NCI-H226 (cell line): ENCODE measurements at places on chromosomes 12 and 14.

DNA sequence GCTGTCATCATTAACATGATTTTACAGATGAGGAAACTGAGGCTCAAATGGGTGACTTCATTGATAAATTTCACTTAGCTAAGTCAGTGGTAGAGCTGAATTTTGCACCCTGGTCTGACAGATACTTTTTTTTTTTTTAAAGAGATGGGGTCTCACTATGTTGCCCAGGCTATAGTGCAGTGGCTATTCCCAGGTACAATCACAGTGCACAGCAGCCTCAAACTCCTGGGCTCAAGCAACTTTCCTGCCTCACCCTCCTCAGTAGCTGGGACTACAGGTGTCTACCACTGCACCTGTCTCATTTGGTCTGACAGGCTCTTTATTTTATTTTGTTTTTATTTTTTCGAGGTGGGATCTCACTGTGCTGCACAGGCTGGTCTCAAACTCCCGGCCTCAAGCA lies 24.2 kb upstream of the CORO1C start:
- DNase-seq = no peak

DNA sequence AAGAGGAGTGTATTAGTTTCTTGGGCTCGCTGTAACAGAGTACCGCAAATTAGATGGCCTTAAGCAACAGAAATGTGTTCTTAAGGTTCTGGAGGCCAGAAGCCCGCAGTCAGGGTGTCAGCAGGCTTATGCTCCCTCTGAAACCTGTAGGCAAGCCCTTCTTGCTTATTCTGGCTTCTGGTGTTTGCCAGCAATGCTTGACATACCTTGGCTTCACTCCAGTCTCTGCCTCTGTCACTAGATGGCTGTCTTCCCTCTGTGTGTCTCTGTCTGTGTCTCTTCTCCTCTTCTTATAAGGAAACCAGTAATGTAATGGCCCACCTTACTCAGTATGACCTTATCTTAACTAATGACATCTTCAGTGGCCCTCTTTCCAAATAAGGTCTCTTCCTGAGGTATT lies 85.1 kb downstream of the DERA start:
- no peak for DNase-seq

DNA sequence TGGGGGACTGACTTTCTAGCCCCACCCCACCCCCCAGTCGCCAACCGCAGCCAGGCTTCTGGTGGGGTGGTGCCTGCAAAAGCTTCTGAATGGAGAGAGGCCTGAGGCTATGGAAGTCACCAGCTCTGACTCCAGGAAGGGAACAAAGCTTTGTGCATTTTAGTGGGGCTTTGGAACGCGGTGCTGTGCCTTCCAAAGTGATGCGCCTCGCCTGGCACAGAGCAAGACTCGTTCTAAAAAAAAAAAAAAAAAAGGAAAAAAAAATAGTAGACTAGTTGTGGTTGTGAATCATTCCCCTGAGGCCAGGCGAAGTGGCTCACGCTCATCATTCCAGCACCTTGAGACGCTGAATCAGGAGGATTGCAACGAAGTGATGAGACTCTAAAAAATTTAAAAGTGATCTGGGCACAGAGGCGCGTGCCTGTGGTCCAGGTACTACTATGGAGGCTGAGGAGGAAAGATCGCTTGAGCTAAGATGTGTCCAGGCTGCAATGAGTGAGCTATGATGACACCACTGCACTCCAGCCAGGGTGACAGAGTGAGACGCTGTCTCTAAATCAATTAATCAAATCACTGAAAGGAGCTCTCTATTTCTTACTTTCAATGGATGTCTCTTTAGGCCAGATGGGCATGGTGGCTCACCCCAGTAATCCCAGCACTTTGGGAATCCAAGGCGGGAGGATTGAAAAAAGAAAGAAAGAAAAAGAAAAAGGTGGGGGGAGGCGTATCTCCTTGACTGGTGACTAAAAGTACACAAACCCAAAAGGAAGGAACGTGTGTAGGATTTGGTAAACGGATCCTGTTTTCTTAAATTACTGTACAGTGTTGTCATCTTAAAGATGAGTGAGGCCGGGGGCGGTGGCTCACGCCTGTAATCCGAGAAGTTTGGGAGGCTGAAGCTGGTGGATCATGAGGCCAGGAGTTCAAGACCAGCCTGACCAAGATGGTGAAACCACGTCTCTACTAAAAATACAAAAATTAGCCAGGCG lies 259.6 kb upstream of the ALG10B start:
- DNase-seq = peak; percentile 37

GRCh38 chr12:104749545-104749944 lies 208.5 kb downstream of the SLC41A2 start:
- DNase-seq = no peak

GRCh38 chr14:63857466-63858030 lies 4.7 kb downstream of the SYNE2 start:
- DNase-seq = peak; percentile 22

DNA sequence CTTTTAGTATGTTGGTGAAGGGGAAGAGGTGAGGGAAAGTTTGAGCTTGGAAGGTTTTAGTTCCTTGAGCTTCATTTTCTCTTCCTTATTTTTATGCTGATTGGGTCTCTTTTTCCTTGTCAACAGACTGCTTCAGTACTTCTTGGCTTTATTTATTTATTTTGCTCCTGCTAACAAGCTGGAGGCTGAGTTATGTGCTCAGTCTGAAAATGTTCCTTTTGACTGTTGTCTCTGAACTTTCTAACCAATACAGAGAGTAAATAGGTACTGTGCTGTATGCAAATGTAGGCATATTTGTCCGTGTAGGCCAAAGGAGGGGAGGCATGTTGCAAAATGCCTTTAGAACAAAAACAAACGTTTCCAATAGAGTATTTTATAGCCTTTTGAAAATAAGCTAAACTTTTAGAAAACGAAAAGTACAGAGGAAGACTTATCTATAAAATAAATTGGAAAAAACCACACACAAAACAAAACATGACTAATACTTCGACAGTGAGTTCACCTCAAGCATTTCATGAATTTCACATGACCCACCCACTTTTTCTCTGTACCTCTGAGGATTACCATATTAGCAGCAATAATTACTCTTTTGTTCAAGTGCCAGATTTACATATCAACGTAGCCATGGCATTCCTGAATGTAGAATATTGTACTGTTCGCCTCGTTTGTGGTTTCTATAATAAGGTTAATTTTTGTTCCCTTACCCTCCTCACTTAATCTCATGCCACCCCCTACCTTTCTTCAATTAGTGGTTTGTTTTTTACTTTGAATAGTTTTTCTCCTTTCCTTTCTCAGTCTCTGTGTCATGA lies 4.7 kb upstream of the CREBL2 start:
- peak; percentile 55 for DNase-seq

DNA sequence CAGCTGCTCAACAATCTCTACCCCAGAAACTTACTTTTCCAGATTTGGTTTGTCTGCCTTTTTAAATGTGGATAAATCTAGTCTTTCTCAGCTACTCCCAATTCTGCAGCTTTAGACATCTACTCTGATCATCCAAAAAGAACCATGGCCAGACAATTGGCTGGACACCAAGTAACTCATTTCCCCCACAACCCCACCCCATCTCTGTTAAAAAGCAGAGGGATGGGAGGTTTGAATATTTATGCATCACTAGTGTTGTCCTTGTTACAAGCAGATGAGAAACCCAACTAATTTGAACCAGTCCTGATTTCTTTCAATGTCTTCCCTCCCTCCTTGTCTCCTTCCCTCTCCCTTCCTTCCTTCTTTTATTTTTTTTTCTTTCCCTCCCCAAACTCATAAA lies 391.9 kb downstream of the GALC start:
- DNase-seq = no peak

DNA sequence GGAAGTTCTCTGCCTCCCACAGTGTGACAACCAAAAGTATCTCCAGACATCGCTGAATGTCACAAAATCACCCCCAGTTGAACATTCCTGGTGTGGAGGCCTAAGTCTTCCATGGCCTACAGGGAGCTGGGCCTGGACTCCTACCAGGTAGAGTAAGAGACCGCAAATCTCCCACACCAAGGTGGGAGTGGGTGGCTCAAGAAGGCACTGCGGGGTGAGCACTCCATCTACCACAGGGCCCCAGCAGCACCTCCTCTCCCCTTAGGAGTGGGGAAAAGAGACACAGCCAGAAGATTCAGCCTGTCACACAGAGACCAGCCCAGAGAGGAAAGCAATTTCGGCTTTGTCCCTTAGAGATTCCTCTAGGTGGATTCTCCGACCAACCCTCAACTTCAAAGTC lies 25.5 kb downstream of the LRTM2 start:
- no peak for DNase-seq

DNA sequence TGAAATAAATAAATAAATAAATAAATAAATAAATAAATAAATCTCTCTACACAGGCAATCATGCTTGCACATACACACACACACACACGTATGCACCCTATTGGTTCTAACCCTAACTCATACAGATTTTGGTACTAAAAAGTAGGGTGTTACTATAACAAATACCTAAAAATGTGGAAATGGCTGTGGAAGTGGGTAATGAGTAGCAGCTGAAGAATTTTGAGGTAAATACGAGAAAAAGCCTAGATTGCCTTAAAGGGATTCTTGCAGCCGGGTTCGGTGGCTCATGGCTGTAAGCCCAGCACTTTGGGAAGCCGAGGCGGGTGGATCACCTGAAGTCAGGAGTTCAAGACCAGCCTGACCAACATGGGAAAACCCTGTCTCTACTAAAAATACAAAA lies 15.7 kb upstream of the SLC2A3 start:
- DNase-seq = no peak

- DNase-seq = no peak
Measured at GRCh38 chr12:61860451-61860850, 399.8 kb upstream of the USP15 start.

- DNase-seq = no peak
Measured at GRCh38 chr12:21631367-21631766, 26.3 kb downstream of the LDHB start.

DNA sequence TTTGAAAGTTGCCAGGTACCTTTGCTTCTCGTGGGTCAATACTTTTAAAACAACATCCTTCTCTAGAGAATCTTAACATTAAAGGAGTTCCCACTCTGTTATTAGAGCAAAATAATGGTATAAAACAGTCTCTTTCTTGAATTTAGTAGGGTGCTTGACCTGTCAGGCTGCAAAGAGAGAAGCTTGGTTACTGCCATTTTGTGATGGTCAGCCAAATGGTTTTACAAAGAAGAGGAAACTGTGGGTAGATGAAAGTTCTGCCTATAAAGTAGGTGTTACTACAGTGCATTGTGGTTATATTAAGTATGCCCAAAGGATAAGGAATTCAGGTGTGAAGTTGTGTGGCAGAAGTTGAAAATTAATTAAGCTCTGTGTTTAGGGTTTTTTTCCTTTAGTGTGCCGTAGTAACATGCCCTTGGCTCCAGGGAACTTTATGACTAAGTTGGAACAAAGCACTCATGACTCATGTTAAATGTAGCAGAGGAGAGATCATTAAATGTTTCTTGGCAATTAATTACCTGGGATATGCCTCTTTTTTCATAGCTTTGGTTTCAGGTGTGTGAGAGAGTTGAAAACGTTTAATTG lies 354.0 kb upstream of the KITLG start:
- DNase-seq = no peak

DNA sequence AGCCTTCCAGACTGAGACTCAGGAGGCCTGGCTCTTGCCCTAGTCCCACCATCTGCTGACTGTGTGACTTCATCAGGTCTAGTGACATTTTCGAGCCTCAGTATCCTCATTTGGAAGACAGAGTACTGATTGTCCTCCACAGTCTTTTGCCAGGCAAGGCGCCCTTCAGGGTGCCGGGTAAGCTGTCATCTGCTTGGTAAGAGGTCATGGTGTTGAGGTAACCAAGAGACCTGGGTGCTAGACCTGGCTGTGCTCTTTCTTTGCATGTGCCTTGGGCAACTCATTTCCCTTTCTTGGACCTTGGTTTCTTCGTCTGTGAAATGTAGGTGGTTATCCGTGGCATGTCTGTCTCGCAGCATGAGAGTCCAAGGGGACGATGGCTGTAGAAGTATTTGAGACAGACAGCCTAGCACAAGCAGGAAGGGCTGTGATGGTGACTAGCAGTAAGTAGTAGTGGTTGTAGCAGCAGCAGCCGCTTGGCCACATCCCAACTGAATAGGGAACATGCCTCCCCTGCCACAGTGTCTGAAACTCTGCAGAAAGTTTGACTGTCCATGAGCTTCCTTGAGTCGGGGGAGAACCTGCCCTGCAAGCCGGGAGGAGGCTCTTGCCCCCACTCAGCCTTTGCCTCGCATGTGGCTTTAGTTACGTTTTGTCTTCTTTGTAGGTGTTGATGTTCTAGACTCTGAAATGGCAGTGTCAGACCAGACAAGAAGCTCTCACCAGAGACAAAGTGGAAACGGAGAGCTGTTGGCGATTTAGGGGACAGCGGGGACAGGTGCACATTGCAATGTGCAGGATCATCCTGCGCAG lies 40.3 kb downstream of the EVL start:
- no peak for DNase-seq

DNA sequence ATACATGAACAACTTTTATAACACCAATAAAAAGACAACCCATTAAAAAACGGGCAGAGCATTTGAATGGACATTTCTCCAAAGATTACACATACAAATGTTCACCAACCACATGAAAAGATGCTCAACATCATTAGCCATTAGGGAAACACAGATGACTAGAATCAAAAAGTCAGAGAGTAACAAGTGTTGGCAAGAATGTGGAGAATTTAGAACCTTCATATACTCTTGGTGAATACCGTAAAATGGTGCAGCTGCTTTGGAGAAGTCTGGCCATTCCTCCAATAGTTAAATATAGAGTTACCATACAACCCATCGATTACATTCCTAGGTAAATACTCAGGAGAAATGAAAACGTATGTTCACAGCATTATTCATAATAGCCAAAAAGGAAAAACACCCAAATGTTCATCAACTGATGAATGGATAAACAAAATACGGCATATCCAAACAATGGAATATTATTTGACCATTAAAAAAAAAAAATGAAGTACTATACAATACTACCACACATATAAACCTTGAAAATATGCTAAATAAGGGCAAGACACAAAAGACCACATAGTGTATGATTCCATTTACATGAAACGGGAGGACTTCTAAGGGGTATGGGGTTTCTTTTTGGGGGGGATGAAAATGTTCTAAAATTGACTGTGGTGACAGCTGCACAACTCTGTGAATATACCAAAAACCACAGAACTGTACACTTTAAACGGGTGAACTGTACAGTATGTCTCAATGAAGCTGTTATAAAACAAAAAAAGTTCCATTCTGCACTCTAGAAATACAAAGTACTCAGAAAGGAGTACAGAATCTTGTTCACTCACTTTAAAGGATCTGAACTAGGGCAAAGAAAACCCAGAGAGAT lies 3.2 kb downstream of the CORO1C start:
- no peak for DNase-seq

GRCh38 chr12:116370886-116371580 lies 93.5 kb upstream of the MED13L start:
- no peak for DNase-seq
